Esophagus muscularis mucosa (tissue), 4 donors: ENCODE measurements at places on chromosomes 3 and 15. TPM values are rescaled to one million over a fixed set of nuclear protein-coding genes. Genes with fewer than 3 reads are reported as not detected.

GRCh38 chr3:8094415-8094814, 407.2 kb upstream of the LMCD1 start:
- no peak for DNase-seq
- H3K4me1 ChIP-seq: no peaks in the 10 kb centered on the region
- no peak overlapping the region for H3K27ac ChIP-seq
- no peaks in the 10 kb centered on the region for H3K27me3 ChIP-seq
- H3K36me3 ChIP-seq: no peaks in the 10 kb centered on the region

Gene TMCO5A
- not detected for total RNA-seq

Gene PSTPIP1
- total RNA-seq: 7.7 TPM

Gene GP5
- 0.34 TPM for total RNA-seq

DNA sequence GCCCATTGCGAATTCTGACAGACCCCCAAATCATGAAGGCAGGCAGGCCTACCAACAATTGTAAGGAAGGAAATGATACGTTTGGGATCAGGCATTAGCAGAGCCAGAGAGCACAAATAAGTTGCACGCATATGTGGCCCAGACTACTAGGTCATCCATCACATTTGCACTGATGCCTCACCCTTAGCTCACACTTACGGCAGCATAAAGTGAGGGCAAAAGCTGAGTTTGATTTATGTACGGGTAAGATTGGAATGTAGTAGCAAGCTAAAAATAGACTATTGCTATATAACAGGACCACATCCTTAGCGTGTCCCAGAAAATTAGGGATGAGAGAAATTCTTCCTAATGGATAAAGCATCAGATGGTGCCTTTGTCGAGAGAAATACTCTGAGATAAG, 58.6 kb downstream of the QTRT2 start:
- H3K4me3 ChIP-seq: no peak overlapping the region
- H3K4me1 ChIP-seq: no peaks in the 10 kb centered on the region
- H3K27ac ChIP-seq: no peak overlapping the region
- no peaks in the 10 kb centered on the region for H3K36me3 ChIP-seq
- H3K27me3 ChIP-seq: no peaks in the 10 kb centered on the region
- DNase-seq: no peak

Gene ROBO1
- 12.3 TPM for total RNA-seq

DNA sequence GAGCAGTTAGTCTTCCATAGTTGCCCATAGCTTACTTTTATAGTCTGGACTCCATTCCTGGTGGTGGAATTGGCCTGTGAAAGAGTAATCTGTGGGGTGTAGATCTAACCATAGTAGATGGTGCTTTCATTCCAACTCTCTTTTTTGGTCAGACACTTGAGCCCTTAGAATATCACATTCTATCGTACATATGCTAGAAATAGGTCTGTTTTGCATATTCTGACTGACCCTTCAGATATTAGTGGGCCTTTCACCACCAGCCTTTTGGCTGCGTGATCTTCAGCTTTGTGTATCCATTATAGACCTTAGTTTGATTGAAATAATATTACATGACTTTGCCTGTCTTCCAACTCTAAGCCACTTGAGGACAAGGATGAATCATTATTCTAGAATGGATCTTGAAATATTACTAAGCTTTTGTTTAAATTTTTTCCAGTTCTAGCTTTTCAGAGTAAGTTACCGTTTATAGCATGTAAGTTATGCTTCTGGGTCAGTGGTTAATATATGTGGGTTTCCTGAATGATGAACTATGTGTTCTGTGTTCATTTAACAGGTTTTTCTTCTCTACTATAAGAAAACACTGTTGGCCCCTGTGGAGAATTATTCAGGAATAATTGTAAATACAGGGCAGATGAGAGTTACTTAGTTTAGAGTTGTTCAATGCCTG, 8.7 kb downstream of the RAB7A start:
- H3K4me3 ChIP-seq: no peak overlapping the region
- no peaks in the 10 kb centered on the region for H3K36me3 ChIP-seq
- no peaks in the 10 kb centered on the region for H3K27me3 ChIP-seq
- no peak for DNase-seq

Gene ISLR
- 57.7 TPM for total RNA-seq

Gene GOLGA6L4
- total RNA-seq: 4.2 TPM

Gene C3orf20
- not detected for total RNA-seq

DNA sequence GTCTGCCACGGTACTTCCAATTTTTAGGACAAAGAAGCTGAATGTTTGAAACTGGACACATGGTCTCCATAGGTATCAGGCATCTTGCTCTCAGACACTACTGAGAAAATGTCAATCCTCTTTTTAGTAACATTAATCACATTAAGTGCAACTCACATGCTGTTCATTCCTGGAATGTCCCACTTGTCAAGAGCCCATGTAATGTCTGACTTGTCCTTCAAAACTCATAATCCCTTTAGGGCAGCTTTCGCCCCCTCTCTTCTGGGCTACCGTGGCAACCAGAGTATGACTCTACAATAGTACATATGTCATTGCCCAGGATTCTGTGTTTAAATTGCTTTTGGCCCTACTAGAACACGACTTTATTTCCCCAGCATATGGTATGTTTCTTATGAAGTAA, 12.3 kb downstream of the NUDT16 start:
- H3K36me3 ChIP-seq: no peaks in the 10 kb centered on the region
- H3K4me1 ChIP-seq: no peaks in the 10 kb centered on the region
- no peak for DNase-seq
- H3K4me3 ChIP-seq: no peak overlapping the region

- no peaks in the 10 kb centered on the region for H3K4me1 ChIP-seq
- no peaks in the 10 kb centered on the region for H3K36me3 ChIP-seq
- H3K27ac ChIP-seq: no peak overlapping the region
Measured at GRCh38 chr3:75687323-75687722, 23.2 kb downstream of the FRG2C start.

Gene CDHR4
- not detected for total RNA-seq

- H3K27ac ChIP-seq: no peak overlapping the region
- H3K27me3 ChIP-seq: no peaks in the 10 kb centered on the region
Measured at GRCh38 chr15:75167588-75168350, 33.9 kb upstream of the C15orf39 start.

DNA sequence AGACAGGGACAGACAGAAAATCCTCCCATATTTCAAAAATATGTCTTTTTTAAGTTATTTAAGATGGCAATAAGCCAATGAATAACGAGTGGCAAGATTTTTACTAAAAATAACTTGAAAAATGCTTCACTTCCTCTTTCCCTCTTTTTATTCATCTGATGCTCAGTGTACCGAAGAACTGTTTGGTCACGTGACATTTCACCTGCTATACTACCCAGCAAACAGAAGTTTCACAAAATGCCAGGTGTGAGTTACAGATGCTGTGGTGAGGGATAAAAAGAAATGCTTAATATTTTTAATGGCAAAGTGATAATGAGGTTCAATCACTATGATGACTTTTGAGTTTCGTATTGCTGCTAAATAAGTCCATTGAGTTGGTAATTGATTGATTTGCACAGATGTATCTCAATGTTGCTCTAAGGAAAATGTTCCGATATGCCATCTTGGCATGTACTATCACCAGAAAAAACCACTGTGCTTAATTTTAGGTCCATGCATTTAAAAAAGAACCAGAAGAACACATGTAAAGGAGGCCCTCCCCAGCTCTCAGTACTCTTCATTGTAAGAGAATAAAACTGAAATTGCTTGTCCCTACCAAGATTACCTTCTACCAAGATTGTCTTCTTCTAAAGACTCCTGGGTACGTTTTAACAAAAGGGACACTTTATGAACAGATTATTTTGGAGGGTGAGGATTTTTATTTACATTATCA, 26.0 kb upstream of the SEC62 start:
- H3K27me3 ChIP-seq: no peaks in the 10 kb centered on the region
- DNase-seq: no peak
- H3K27ac ChIP-seq: no peak overlapping the region
- H3K36me3 ChIP-seq: no peaks in the 10 kb centered on the region
- H3K4me1 ChIP-seq: no peaks in the 10 kb centered on the region

DNA sequence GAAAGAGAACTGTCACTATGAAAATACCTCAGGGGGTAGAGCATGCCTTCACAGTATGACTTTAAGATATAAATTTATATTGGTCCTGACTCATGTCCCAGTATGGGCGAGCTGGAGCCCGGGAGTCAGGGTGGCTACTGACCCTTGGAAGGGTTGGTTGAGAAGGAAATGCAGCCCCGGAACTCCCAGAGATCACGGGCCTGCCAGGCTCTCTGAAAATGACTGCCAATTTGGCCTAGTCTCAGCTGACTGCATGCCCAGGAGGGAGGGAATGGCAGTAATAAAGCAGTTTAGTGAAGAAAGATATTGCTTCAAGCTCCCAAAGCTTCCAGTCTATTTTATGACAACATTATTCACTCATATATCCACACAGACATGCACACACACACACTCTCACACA, 299.0 kb downstream of the NR2F2 start:
- H3K4me3 ChIP-seq: no peak overlapping the region
- peaks cover 6% of the 10 kb centered on the region for H3K4me1 ChIP-seq
- DNase-seq: no peak
- H3K27me3 ChIP-seq: no peaks in the 10 kb centered on the region
- H3K27ac ChIP-seq: no peak overlapping the region

GRCh38 chr3:65559643-65560042, 479.1 kb downstream of the MAGI1 start:
- no peak for DNase-seq
- H3K36me3 ChIP-seq: no peaks in the 10 kb centered on the region
- H3K4me1 ChIP-seq: peaks cover 21% of the 10 kb centered on the region
- no peak overlapping the region for H3K4me3 ChIP-seq
- no peak overlapping the region for H3K27ac ChIP-seq
- no peaks in the 10 kb centered on the region for H3K27me3 ChIP-seq

DNA sequence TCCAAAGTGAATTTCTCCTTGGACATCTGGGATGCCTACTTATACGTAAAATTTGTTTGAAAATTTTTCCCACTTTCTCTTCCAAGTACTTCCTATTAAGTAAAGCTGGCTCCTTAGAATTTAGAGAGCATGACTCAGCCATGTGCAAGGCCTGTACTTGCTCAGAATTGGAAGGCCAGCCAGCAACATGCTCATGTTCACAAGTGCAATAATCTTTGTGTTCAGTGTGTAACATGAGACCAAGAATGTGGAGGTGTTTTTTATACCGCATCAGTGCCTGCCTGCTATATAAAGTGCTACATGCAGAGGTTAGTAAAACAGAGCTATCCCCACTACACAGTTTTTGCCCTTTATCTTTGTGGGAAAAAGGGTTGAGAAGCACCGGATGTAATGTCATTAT, 151.9 kb upstream of the FEZF2 start:
- no peaks in the 10 kb centered on the region for H3K36me3 ChIP-seq
- DNase-seq: no peak
- no peaks in the 10 kb centered on the region for H3K4me1 ChIP-seq
- no peaks in the 10 kb centered on the region for H3K27me3 ChIP-seq
- H3K4me3 ChIP-seq: no peak overlapping the region
- H3K27ac ChIP-seq: no peak overlapping the region

GRCh38 chr3:127730171-127730570, 57.4 kb downstream of the ABTB1 start:
- H3K36me3 ChIP-seq: no peaks in the 10 kb centered on the region
- H3K4me1 ChIP-seq: peaks cover 34% of the 10 kb centered on the region
- no peaks in the 10 kb centered on the region for H3K27me3 ChIP-seq

DNA sequence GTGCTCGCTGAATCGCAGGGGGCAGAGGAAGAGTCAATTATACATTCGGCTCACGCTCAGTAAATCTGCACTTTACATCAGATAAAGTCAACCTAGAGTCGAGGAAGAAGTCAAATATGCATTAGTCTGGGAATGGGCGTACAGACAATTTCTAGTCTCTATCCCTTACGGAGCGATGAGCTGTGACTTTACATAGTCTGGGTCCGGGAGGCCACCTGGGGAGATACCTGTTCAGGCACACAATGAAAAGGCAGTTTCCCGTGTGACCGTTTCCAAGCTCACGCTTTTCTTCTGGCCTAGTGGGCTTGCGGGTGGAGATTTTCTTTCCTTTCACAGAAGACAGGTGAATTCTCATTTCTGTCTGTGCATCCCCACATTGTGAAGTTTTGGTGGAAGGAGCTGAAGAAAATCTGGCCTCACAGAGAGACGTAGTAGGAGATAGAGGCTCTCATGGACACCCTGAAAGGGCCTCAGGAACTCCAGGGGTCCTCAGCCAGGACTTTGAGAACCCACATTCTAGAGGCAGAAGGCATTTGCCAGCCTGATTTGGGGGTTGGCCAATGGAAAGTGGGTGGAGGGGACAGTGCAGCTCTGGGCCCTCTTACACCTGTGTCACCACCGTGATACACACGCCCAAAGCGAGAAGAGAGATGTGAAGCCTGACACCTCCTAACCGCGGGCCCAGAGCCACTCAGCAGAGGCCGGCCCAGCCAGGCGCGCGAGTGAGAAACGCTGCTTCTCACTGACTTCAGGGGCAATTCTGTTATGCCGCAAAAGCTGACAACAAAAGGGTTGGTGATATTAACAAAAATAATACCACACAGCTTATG, 10.7 kb upstream of the OCA2 start:
- H3K36me3 ChIP-seq: peaks cover 41% of the 10 kb centered on the region
- H3K4me1 ChIP-seq: peaks cover 12% of the 10 kb centered on the region
- no peak for DNase-seq
- no peaks in the 10 kb centered on the region for H3K27me3 ChIP-seq
- H3K27ac ChIP-seq: peak overlapping the region; percentile 33
- H3K4me3 ChIP-seq: no peak overlapping the region

Gene STXBP5L
- total RNA-seq: 0.99 TPM

Gene LTK
- total RNA-seq: not detected

Gene BUB1B
- total RNA-seq: not detected

- no peaks in the 10 kb centered on the region for H3K4me1 ChIP-seq
- no peaks in the 10 kb centered on the region for H3K36me3 ChIP-seq
- H3K27me3 ChIP-seq: peaks cover 26% of the 10 kb centered on the region
- H3K4me3 ChIP-seq: no peak overlapping the region
- DNase-seq: no peak
Measured at GRCh38 chr15:100834731-100835130, 44.9 kb upstream of the ALDH1A3 start.

Gene BLM
- total RNA-seq: 0.80 TPM

DNA sequence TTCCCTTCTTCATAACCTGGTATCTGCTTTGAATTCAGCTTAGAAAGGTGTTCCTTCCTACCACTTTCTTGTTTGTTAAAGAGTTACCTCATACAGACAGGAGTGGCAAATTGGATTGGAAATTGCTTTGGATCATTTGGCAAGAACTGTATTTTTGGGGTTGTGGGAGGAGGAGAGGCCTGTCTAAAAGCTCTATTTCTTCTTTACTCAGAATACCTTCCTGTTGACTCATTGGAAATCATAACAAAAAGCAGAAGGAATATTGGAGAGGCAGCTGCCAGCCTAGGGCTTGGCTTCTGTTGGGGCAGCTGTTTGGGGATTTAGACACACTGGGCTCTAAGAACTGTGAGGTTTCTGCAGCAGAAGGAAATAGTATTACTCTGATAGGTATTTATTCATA, 14.2 kb downstream of the IQGAP1 start:
- no peak overlapping the region for H3K4me3 ChIP-seq
- no peaks in the 10 kb centered on the region for H3K36me3 ChIP-seq
- H3K4me1 ChIP-seq: peaks cover 96% of the 10 kb centered on the region
- peak overlapping the region; percentile 87 for H3K27ac ChIP-seq
- H3K27me3 ChIP-seq: no peaks in the 10 kb centered on the region

GRCh38 chr3:30776186-30776815, 118.2 kb downstream of the GADL1 start:
- H3K27ac ChIP-seq: no peak overlapping the region
- no peak overlapping the region for H3K4me3 ChIP-seq
- no peak for DNase-seq
- H3K27me3 ChIP-seq: no peaks in the 10 kb centered on the region
- H3K36me3 ChIP-seq: no peaks in the 10 kb centered on the region
- no peaks in the 10 kb centered on the region for H3K4me1 ChIP-seq
